ENCODE measurements at places on chromosomes 12 and 14.

DNA sequence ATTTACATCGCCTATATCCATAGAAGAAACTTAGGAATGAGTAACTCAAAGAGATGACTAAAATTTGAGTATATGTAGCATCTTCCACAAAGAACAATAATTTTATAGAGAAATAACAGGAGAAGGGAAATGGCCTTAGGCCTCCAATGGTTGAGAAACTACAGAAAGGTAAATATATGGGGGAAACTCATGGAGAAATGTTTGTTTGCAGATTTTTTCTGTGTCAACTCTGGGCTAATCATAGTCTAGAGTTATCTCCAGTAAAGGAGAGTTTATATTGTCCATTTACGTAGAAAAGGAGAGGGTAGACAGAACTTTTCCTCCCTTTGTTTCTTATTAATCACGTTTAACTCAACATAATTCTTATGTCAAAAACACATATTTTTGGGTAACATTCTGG, 244.2 kb downstream of the GLT1D1 start:
- no peak for DNase-seq

DNA sequence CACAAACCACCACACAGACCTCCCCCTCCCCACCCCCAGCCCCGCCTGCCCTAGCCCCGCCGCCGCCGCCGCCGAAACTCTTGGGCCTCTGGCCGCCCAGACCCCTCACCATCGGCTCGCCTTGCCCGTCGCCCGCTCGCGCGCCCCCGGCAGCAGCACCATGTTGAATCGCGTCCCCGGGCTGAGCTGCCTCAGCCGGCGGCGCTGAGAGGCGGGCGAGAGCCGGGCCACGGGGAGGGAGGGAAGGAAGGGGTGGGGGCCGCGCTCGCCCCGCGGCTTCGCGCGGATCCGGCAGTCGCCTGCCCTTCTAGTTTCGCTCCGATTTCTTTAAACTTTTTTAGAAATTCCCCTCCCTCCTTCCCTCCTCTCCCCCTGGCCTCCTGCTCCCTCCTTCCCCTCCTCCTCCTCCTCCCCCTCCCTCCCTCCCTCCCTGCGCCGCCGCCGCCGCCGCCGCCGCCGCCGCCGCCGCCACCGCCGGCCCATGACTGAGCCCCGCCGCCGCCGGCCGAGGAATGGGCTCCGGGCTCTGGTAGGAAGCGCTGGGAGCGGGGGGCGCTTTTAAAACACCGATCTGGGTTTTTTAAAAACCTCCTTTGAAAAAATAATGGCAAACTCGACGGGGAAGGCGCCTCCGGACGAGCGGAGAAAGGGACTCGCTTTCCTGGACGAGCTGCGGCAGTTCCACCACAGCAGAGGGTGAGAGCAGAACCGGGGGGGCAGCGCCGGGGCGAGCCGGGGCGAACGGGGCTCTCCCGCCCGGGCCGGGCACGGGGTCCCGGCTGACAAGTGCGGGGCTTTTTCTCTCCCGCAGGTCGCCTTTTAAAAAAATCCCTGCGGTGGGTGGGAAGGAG, at the start of gene ARID2:
Gene ARID2, plus strand, starts transcription at position 474 of the 851 bp plus-strand sequence. Its CDS starts 131 bp downstream, at position 605.
- DNase-seq: no peak

DNA sequence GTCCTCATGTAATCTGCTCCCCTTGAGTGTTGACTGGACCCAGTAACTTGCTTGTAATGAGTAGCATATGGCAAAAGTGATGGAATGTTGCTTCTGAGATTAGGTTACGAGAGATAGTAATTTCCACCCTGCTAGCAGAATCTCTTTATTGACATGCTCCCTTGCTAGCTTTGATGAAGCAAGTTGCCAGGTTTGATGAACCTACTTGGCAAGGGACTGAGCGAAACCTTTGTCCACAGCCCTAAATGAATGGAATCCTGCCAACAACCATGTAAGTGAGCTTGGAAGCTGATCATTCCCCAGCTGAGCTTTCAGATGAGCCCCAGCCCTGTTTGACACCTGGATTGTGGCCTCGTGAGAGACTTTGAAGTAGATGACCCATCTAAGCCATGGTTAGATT, 120.8 kb upstream of the PLXNC1 start:
- DNase-seq: no peak

- no peak for DNase-seq
These were observed 6.6 kb upstream of the PCNX4 start for GRCh38 chr14:60085085-60085484.

- DNase-seq: no peak
These were observed 1.8 kb downstream of the PCNX1 start for GRCh38 chr14:70908935-70909641.

- no peak for DNase-seq
These were observed 54.8 kb upstream of the PTHLH start for GRCh38 chr12:28027328-28027727.

- no peak for DNase-seq
These were observed 23.1 kb downstream of the EXD2 start for GRCh38 chr14:69214393-69214792.

GRCh38 chr14:90732139-90732538, 84.1 kb downstream of the TTC7B start:
- DNase-seq: no peak

DNA sequence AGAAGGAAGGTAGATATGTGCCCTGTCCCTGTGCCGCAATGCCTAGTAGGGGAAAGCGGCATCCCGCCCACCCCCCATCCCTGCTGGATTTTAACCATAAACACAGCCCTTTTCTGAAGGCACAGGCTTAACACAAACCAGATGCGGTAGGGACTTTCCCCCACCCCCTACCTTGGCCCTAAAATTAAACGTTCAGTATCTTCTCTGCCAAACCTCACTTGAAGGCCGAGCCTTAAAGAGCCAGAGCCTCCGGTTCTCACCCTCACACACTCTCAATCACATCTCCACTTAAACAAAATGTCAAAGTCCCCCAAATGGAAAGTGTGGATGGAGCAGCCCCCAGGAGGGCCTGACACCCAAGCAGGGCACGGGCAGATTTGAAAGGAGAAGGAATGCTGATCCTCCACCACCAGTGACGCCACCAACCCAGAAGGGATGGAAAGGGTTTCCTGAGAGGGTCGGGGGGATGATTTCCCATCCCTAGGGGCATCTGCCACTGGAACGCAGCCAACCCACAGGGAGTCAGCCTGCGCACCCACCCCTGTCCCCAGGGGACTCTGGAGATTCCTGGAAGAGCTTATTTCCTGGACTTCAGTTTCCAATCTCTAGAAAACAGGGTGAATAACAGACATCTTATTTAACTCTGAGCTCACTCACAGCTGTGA, 26.4 kb downstream of the ACTN1 start:
- no peak for DNase-seq

- no peak for DNase-seq
These were observed 613.8 kb downstream of the VRK1 start for GRCh38 chr14:97410667-97411620.

DNA sequence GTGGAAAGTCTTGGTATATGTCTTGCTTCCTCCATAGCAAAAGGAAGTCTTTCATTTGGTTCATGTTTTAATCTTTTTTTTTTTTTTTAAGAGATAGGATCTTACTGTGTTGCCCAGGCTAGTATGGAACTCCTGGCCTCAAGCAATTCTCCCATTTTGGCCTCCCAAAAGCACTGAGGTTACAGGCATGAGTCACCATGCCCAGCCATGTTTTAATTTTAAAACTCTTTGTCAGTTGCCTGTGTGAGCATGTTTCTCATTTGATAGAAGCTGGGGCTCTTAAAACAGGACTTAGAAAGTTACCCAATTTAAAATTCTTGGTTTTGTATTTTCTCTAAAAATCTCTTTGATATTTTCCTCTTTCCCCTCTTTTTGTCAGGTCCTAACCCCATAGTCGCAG, 45.0 kb upstream of the REP15 start:
- no peak for DNase-seq

DNA sequence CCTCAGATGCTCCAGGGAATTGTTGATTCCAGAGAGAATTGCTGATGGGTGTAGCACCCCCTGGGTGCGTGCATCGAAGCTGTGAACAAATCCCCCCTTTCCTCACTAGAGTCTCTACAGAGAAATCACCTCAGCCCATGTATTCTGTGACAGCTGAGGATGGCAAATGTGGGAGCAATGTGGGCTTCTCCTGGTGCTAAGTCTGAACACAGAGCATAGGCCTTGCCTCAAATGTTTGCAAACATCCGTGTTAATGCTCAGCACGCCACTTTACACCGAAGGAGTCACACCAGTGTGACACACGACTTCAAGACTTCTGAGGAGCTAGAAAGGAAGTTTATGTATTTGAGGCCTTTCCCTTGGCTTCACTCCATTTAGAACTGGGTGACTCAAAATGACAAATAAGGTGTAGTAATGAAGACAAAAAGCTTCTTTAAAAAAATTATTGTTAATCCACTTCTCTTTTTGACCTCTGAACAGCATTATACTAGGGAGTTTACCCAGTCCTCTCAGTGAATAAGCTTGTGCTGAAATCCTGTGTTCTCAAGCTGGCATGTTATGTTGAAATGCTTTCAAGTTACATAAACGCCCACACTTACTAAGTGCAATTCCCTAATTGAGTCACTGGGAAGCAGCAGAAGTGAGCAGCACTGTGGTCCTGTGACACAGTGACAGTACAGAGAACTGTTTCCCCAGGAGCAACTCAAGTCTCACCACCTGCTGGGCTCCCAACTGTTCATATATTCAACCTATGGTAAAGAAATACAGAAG, 92.9 kb downstream of the FAR2 start:
- no peak for DNase-seq

DNA sequence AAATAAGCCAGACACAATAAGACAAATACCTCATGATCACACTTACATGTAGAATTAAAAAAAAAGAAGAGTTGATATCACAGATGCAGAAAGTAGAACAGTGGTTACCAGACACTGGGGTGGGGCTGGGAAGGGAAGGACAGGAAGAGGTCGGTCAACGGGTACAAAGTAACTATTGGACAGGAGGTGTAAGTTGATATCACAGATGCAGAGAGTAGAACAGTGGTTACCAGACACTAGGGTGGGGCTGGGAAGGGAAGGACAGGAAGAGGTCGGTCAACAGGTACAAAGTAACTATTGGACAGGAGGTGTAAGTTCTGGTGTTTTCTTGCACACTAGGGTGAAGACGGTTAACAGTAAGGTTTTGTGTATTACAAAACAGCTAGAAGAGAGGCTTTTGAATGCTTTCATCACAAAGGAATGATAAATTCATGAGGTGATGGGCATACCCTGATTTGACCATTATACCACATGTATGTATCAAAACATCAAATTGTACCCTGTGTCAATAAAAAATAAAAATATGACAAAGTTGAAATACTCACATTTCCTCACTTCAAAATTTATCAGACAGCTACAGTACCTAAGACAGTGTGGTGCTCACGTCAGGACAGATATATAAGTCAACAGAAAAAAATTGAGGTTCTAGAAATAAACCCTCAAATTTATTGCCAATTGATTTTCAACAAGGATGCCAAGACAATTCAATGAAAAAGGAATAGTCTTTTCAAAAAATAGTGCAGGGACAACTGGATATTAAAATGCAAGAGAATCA, 32.8 kb downstream of the GALC start:
- DNase-seq: no peak

GRCh38 chr12:19849208-19849607, 409.9 kb downstream of the AEBP2 start:
- DNase-seq: no peak

- no peak for DNase-seq
These were observed 296.9 kb downstream of the NUAK1 start for GRCh38 chr12:105841840-105842239.

DNA sequence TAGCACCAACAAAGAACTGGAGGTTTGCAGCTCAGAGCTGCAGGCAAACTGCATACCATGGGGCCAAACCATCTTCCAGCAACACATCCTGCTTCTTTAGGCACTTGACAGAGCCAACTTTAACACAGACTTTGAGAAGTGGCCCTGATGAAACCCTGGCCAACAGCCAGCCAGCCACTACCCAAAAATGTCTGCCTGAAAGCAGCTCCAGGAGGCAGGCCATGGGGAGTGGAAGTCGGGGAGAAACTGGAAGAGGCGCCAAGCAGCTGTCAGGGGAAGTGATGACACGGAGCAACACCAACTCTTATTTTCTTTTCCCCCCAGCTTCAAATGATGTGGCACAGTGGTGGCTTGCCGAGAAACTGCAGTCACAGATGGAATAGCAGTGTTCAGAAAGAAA, 110.9 kb upstream of the PLXNC1 start:
- no peak for DNase-seq

All from NCI-H1048 (cell line).